ENCODE measurements at places on chromosomes 12 and 14.

GRCh38 chr12:53184828-53185227 is 4.1 kb upstream of the CSAD start:
- no peak for DNase-seq

DNA sequence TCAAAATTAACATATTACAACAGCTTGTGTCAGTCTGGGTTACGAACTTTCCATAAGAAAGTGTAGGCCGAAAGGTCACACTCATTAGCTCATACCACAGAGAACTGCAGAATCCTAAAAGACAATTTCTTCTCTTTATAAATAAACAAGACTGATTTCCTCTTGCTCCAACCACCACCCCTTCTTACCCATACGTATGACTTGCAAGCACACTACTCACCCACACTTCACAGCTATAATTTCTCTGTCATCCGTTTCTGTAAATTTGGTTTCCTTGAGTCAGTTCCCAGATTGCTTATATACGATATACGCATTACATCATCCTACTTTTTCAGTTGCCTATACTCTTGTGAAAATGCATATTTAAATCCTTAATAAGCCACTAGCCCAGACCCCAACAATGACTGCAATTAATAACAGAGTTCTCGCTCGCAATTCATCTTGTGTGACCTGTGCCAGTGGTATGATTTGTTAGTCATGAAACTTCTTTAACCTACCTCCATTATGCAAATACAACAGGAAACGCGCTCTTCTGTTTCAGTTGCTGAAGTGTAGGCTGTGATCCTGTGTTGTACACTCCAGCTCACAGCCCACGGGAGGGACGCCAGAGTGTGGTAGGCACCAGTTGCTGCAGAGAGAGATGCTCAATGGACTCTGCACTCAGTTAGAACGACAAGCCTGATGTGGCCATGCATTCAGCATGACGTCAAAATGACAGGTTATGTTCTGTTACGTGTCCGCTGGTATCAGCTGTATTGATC is 417.6 kb downstream of the PDZRN4 start:
- DNase-seq = no peak

DNA sequence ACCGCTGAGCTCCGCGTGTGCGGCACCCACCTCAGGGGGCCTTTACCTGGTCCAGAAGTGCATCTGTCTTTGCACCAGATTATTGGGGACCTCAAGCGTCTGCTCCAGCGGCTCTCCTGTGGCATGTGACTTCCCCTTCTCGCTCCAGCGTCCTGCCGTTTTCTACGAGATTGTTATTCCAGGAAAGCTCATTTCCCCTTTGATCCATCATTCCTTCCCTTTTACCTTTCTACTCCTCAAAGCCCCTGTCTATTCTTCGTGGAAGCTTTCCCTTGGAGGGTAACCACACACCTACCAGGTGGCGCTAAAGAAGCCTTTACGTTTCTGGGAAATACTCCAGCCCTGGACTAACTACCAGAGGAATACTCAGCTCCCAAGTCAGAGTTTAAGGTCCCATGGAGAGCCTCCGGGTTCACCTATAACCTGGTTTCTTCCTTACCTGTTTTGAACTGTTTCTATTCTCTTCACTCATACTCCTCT is 1.5 kb downstream of the FKBP4 start:
- DNase-seq = no peak

- DNase-seq = peak; percentile 82
Measured at GRCh38 chr14:51957950-51958349, 31.4 kb upstream of the RTRAF start.

- DNase-seq = no peak
Measured at GRCh38 chr14:106318700-106319099, 792.3 kb downstream of the TMEM121 start.

- DNase-seq = peak; percentile 35
Measured at GRCh38 chr14:104689881-104690711, 678 bp downstream of the INF2 start.

DNA sequence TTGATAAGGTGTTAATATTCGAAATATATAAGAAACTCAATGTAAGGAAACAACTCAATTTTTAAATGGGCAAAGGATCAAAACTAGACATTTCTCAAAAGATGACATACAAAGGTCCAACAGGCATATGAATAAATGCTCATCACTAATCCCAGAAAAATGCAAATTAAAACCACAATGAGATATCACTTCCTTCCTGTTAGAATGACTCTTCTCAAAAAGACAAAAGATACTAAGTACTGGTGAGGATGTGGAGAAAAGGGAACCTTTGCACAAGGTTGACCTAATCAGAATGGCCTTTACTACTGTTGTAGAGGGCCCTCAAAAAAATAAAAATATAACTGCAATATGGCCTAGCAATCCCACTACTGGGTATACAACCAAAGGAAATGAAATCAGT is 383.4 kb downstream of the KCNH5 start:
- DNase-seq = no peak

DNA sequence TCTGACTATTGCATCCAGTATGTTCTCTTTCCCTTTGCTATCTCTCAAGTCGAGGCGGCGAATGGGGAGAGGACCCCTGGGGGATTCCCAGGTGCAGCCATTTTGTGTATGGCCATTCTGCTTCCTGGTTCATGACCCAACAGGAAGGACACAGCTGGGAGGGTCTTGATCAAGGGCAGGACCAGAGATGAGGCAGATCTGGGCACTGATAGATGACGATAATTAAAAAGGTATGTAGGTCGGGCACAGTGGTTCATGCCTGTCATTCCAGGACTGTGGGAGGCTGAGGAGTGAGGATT is 73.9 kb downstream of the EID3 start:
- no peak for DNase-seq

GRCh38 chr12:13135371-13136178 is 32.1 kb upstream of the GSG1 start:
- DNase-seq = peak; percentile 54

GRCh38 chr12:130839770-130840404 is 837 bp upstream of the STX2 start:
- no peak for DNase-seq

- DNase-seq = peak; percentile 75
Measured at GRCh38 chr12:51393676-51394545, 2.7 kb upstream of the GALNT6 start.

DNA sequence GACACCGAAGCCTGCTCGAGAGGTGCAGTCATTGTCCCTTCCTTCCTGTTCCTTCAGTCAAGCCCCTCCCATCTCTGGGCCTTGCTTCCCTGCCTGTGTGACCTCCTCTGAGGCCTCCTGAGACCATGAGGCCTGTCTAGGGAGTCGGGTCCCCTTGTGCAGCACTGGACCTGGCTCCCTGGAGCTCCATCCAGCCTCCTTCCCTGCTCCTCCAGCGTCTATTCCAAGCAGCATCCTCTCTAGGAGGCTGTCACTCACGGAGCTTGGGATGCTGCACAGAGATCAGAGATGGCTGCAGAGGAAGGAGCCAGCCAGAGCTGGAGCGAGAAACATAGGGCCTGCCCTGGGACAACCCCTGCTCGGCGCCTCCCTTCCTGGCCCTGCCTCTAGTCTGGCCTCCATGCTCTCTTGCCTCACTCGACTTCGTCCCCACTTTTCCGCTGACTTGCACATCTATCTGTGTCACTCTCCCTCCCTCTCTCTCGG is 142.7 kb downstream of the BCL11B start:
- DNase-seq = no peak

DNA sequence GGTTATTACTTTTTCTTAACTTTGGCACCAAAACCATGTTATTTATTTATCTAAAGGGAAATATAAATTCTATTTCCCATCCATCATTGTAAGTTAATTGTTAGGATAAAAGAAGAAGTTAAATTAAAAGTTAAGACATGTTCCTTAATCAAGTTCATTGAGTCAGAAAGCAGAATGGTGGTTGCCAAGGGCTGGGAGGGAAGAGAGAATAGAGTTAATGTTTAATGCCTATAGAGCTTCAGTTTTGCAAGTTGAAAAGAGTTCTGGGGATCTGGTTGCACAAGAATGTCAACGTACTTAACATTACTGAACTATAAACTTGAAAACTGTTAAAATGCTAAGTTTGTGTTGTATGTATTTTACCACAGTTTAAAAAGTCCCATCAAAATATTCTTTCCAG is 63.2 kb upstream of the NR2C1 start:
- no peak for DNase-seq

- no peak for DNase-seq
Measured at GRCh38 chr14:93322929-93323599, 9.8 kb downstream of the BTBD7 start.

- no peak for DNase-seq
Measured at GRCh38 chr12:124565656-124566160, 1.7 kb downstream of the NCOR2 start.

- no peak for DNase-seq
Measured at GRCh38 chr12:72792889-72793288, 520.7 kb downstream of the TRHDE start.

GRCh38 chr12:51391283-51392123 is at the start of gene GALNT6:
GALNT6 (minus strand) TSS chr12:51391406; CDS start chr12:51379781, 11,625 bp downstream.
- DNase-seq = peak; percentile 50

DNA sequence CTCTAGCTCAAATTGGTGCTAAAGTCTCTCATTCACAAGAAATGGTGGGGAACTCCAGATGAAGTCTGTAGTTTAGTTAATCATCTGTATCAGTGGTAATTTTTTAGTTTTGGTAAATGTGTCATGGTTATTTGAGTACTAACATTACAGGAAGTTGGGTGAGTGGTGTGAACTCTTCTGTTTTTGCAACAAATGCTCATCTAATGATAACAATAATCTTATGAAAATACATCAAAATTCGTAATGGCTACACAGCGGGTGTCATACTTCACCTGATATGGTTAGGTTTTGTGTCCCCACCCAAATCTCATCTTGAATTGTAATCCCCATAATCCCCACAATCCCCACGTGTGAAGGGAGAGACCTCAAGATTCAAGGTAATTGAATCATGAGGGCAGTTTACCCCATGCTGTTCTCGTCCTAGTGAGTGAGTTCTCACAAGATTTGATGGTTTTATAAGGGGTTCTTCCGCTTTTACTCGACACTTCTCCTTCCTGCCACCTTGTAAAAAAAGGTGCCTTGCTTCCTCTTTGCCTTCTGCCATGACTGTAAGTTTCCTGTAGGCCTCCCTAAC is 209.3 kb upstream of the FOXN3 start:
- DNase-seq = no peak

DNA sequence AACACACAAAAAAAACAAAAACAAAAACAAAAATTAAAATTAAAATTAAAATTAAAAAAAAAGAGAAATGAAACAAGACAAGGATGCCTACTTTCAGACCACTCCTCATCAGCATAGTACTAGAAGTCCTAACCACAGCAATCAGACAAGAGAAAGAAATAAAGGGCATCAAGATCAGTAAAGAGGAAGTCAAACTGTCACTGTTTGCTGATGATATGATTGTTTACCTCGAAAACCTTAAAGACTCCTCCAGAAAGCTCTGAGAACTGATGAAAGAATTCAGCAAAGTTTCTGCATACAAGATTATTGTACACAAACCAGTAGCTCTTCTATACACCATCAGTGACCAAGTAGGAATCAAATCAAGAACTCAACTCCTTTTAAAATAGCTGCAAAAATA is 29.2 kb downstream of the ALG10 start:
- no peak for DNase-seq

DNA sequence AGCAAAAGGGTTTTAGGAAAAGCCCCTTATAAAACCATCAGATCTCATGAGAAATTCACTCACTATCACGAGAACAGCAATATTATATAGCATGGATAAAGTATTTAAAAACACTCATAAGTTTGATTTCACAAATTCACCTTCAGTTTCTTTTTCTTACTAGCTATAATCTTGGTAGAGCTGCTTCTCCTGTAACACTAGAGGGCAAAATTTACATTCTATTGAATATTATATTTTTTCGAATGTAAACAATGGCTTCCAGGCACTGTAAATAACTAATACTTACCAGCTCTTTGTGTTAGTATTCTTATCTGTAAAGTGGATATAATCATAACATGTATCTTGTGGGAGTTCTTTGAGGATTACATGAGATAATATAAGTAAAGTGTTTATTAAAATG is 259.6 kb downstream of the CCER1 start:
- DNase-seq = no peak

DNA sequence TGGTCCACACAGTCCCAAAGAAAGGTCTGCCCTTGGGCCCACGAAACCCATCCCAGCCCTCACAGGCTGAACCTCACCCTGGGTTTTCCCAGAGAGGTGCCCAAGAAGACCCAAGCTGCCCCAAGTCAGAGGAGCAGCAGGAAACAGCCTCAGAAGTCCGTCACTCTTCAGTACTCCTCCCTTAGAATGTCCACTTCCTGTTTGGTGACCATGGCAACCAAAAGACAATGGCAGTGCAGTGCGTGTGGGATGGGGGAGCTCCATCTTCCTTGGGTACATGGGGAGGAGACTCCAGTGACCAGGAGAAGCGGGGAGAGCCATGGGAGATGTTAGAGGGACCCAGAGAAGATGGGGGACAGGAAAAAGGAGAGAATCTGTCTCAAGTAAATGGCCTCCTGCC is 11.3 kb downstream of the SELPLG start:
- DNase-seq = peak; percentile 75

Measured in dermis microvascular lymphatic vessel endothelial cell (primary cell).